Upper lobe of left lung (tissue), 6 donors: ENCODE measurements at places on chromosomes 5 and 9. TPM values are rescaled to one million over a fixed set of nuclear protein-coding genes. Genes with fewer than 3 reads are reported as not detected.

DNA sequence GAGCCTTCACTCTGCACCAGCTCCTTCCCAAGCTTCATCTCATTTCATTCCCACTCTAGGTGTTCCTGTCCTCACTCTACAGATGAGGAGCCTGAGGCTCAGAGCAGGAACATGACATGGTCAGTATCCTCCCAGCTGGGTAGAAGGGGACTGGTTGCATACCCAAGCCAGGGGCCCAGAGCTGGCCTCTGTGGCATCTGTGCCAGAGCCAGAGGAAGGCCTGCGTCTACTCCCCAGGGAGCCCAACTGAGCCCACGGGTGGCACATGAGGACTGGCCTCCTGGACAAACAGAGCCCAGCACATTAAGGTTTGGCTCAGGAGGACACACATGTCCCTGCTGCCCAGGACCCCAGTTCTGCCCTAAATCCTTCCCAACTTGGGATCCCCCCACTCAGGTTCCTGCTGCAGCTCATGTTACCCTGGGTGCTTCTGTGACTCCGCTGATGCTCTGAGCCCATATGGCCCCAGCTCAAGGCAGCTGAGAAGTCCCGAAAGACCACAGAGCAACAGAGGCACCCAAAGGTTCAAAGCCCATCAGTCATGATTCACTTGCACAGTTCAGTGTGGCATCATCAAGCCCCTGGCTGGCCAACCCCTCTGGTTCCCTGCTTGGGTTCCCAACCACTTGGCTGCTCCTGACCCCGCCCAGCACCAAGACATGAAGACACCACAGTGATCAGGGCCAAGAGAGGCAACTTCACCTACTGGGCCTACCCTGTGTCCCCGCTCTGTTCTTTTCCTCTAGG, 8.5 kb upstream of the NEURL1B start:
- no peak for DNase-seq

DNA sequence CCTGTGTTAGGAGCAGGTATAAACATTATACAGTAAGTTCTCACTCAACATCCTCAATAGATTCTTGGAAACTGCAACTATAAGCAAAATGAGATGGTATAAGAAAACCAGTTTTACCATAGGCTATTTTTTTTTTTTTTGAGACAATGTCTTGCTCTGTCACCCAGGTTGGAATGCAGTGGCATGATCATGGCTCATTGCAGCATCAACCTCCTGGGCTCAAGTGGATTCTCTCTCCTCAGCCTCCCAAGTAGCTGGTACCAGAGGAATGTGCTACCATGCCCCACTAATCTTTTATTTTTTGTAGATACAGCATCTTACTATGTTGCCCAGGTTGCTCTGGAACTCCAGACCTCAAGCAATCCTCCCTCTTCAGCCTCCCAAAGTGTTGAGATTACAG, 50.1 kb upstream of the ADRB2 start:
- no peak for DNase-seq

The CCDC112 gene
- total RNA-seq = 6.2 TPM

The SLC31A2 gene
- 79.6 TPM for total RNA-seq

The CCDC192 gene
- not detected for total RNA-seq
